ENCODE measurements at places on chromosomes 1 and 21.

DNA sequence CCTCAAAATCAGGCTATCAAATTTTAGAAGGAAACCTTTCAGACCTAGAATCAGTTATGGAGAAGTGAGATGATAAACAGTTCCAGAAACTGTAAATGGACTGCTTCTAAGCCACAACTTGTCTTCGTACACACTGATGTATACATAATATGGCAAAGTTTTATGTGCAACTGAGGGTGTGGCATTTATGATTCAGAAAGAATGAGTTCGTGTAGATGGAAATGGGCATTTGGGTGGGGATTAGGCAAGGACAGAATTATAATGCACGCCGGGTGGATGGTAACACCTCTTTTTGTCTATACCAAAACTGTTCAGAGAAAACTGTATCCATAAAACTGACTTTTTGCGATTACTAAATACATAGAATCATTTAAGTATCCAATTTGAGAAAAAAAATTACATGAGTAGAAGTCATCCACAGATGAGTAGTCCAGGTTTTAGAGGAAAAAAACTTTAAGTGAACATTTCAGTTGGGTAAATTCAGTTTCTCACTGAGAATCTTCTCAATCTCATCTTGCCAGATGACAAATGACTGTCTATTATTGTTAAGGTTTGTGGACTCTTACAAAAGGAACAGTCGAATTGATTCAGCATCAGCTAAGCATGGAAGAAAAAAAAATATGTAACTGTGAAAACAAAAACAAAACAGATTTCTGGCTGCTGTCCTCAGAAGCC is 22.5 kb downstream of the ERRFI1 start:
- no peak for DNase-seq

DNA sequence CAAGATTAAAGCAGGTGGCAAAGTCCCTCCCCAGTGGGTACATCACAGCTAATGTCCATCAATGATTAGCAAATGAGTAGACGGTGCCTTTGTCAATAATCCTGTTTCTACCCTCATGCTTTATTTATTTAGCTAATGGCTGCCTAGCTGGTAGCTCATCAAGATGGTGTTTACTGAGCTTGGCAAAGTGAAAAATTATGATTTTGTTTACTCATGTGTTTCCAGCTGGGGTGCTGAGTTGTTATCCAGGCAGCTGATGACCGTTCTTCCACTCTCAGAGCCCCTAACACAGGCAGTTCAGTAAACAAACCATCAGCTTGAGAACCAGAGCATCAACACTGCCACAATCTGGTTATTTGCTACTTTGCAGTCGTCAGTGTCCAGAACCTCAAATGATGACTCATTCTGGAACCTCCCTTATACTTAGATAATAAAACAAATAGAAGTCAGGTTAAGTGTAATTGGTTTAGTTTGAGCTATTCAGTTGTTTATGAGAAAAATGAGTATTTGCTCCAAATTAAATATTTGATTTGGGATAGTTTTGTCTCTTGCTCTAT is 163.9 kb downstream of the ST6GALNAC5 start:
- peak; percentile 2 for DNase-seq

DNA sequence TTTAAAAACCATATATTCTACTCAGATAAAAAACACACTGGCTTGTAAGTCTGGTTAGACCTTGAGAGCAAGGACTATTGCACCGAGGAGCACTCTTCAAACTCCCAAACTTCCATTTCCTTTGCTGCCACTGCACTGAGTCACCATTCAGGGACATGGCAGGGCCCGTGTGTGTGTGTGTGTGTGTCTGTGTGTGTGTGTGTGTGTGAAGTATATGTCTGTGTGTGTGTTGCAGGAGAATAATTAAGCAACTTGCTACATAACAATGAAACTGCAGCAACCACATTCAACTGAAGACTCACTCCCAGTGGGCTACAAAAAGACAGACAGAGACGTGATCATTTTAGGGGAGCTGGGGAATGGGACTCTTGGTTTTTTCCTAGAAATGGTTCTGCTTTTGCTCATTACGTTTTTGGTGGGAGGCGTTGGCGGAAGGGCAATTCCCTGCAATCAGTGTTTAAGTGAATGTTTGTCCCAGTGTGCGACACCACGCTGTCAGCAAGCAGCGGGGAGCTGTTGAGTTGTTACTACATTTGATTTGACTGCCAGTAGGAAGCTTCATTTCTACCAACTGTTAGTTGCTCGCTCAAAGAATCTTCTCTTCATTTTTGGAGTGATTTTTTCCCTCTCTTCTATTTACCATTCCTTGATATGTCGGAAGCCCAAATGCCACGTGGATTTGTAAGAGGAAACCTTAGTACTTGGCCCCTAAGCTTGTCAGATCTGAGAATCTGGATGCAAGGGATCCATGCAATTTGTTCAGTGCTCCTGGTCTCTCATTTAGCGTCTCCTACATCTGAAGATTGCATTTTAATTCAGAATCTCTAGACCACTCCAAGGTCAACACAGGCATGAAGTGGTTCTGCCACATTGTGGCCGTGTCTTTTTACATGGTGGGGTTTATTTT is 36.1 kb downstream of the ESRRG start:
- DNase-seq: no peak

DNA sequence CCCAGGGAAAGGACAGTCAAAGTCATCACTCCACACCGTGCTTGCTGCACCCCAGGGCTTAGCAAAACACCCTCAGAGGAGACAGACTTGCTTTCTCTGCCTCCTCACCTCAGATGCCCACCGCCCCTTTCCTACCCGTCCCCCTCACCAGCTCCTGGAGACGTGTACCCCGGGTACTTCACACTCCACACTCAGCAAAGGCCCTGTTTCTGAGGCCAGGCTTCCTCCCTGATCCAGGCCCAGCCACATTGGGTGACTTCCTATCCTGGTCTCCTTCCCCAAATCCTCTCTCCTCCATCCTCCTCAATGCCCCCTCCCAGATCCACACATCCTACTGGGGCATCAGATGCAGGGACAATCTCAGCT is 116.7 kb downstream of the DMRTB1 start:
- no peak for DNase-seq

- DNase-seq: peak; percentile 35
These were observed 73.7 kb downstream of the LMO4 start for GRCh38 chr1:87402241-87403002.
